ENCODE measurements at places on chromosomes 13 and 19.

DNA sequence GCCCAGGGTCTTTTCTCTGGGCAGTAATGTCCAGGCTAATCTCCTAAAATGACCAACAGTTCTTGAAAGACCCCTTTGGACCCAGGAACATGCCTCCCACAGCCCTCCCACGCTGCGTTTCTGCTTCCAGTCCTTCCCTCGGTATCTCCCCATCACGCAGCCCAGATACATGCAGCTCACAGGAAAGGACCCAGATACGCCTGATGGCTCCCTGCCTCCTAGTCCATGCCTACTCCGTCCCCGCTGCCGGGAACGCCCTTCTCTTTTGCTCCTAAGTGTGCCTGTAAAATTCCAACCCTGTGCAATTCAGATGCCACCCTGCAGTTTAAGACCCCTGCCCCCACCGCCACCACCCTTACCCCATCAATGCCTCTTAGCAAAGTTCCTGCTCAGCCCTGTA lies 778 bp downstream of the MUC16 start:
- DNase-seq = no peak

- no peak for DNase-seq
These were observed 28.2 kb upstream of the KPNA3 start for GRCh38 chr13:49820591-49821215.

DNA sequence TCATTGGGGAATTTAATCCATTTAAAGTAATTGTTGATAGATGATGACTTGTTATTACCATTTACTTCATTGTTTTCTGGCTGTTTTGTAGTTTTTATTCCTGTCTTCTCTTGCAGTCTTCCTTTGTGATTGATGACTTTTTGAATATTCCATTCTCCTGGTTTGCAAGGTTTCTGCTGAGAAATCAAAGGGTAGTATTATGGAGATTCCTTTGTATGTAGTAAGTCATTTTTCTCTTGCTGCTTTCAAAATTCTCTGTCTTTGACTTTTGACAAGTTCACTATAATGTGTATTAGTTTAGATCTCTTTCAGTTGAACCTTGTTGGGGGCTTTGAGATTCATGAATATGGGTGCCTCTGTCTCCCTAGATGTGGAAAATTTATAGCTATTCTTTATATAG lies 6.0 kb downstream of the ZNF559 start:
- DNase-seq = no peak

- no peak for DNase-seq
These were observed 13.0 kb upstream of the ALOX5AP start for GRCh38 chr13:30722361-30722760.

DNA sequence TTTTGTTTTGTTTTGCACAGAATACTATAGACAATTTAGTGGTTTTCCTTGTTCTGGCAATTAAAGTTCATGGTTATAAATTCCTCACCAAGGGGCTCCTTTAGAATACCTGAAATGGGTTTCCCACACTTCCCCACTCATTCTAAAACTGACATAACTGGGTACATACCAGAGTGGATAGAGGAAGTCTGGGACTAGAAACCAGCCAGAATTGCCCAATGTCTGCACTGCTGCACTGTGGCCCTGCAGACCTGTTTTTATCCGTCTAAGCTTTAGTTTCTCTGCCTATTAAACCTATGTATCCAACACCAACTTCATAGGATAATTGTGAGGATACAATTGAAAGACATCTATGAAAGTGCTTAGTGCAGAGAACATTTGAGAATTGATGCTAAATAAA lies 498.6 kb downstream of the KCTD12 start:
- DNase-seq = no peak

- DNase-seq = no peak
These were observed 7.7 kb downstream of the YIPF2 start for GRCh38 chr19:10920781-10921180.

DNA sequence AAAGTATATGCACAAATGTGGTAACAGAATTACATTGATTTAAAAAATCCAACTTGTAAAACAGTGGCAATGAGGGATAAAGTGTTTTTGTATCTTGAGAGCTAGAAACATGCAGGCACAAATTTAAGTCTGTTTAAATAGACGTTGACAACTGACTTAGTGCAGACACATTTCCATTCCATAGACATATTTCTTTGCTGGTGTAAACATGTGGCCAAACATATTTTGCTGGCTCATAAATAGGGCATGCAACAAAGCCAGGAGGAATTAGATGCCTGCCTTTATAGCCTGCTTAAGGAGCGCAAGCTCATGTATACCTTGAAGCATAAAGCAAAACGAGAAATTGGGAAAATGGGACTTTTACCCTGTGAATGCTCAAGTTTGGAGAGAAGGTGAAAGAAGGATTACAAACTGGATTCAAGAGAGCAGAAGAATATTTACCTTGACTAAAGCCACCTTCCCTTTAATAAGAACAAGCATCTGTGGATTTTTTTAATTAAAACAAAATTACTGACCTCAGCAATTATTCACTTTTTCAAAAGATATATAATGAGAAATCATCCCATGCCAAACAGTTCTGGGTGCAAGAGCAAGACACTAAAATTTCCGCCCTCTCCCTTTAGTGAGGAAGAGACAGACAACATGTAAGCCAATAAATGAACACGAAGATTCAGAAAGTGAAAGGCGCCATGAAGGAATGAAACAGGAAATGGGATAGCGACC lies 71.0 kb downstream of the DCT start:
- no peak for DNase-seq

GRCh38 chr13:30119476-30119875 lies 187.9 kb downstream of the KATNAL1 start:
- DNase-seq = no peak

- no peak for DNase-seq
These were observed 12.7 kb upstream of the ZNF121 start for GRCh38 chr19:9597027-9597426.

GRCh38 chr13:51432576-51432975 lies 20.3 kb downstream of the INTS6 start:
- DNase-seq = no peak

GRCh38 chr13:106573868-106574267 lies 5.9 kb upstream of the ARGLU1 start:
- no peak for DNase-seq

GRCh38 chr19:47860602-47861297 lies 1.7 kb downstream of the TPRX2 start:
- no peak for DNase-seq

GRCh38 chr13:66835040-66835628 lies 395.0 kb downstream of the PCDH9 start:
- DNase-seq = peak; percentile 53

GRCh38 chr13:62357887-62358645 lies 942.4 kb upstream of the PCDH20 start:
- peak; percentile 69 for DNase-seq

- DNase-seq = no peak
These were observed 7.0 kb downstream of the TUBGCP3 start for GRCh38 chr13:112580912-112581311.

All from DMS53 (cell line).